Hypothalamus (tissue), 51 donors: ENCODE measurements at places on chromosomes 5 and 9.

- no peak for DNase-seq
Observed at GRCh38 chr5:112682621-112683061, 55.0 kb upstream of the APC start.

GRCh38 chr5:139390639-139391569 is 1.2 kb upstream of the MZB1 start:
- no peak for DNase-seq

DNA sequence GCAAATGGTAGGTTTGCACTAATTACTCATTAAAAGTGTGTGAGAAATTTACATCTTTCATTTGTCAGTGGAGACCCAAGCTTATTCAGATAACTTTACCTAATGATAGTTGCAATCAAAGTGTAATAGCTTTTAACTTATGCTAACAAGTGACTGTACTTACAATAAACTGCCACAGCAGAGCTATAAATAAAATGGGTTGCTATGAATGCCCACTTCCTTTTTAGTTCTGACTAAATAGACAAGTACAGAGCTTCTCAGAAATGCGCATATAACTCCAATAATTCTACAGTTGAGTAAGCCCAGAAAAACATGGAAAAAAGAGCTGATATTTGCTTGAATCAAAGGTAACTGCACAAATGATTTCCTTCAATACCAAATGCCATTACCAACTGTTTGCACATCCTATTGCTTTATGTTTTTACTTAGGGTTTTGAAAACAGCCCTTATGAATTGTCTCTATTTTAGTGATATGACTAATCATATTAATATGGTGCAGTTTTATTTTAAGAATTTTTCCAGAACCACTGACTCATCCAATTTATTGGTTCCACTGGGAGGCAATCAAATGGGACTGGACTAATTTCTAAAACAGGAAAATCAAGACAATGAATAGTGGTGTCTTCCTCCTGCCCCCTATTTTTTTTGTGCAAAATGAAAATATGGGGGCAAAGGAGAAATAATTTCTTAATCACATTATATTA is 84.1 kb downstream of the PPP2R2B start:
- no peak for DNase-seq

- no peak for DNase-seq
Observed at GRCh38 chr9:93217706-93218105, 33.8 kb downstream of the WNK2 start.

DNA sequence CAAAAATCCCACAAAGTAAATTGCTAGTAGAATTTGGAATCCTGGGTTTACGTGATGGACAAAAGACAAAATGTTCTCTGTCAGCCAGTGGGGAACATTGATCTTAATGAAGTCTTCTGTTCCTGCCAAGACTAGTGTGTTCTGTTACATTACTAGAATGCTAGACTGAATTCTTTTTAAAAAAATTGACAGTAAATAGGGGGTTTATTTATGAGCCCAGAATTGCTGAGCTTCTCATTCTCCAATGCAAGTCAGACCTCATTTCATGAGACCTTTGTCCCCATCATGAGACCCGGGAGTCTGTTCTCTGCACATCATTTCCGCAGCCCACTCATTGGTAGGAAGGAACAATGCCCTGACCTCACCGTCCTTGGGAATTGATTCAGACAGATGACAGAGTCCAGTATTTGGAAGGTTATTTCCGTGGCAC is 173.8 kb upstream of the OTULINL start:
- DNase-seq = no peak

- DNase-seq = no peak
Observed at GRCh38 chr5:145324101-145324500, 511.0 kb downstream of the PRELID2 start.

DNA sequence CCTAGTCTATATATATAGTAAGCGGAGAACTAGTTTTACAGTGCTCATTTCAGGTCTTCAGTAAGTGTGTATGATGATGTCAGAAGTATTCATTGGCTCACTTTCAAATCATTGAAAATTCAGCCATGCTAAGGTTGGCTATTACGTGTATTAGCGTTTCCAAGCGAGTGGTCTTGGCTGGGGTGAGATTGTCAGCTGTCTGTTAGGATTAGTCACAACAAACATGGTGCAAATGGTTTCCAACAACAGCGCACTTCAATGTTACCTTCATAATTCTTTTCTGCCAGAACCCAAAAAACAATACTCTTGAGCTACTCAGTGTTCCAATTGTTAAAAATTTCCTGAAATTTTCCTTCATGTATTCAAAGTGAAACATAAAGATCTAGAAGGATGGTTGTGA is 283.0 kb downstream of the AOPEP start:
- no peak for DNase-seq

GRCh38 chr5:29042152-29042551 is 2003.8 kb upstream of the CDH9 start:
- DNase-seq = no peak

GRCh38 chr5:163434401-163434866 is 3.0 kb upstream of the CCNG1 start:
- no peak for DNase-seq

GRCh38 chr5:175340180-175340579 is 103.8 kb downstream of the DRD1 start:
- DNase-seq = no peak

DNA sequence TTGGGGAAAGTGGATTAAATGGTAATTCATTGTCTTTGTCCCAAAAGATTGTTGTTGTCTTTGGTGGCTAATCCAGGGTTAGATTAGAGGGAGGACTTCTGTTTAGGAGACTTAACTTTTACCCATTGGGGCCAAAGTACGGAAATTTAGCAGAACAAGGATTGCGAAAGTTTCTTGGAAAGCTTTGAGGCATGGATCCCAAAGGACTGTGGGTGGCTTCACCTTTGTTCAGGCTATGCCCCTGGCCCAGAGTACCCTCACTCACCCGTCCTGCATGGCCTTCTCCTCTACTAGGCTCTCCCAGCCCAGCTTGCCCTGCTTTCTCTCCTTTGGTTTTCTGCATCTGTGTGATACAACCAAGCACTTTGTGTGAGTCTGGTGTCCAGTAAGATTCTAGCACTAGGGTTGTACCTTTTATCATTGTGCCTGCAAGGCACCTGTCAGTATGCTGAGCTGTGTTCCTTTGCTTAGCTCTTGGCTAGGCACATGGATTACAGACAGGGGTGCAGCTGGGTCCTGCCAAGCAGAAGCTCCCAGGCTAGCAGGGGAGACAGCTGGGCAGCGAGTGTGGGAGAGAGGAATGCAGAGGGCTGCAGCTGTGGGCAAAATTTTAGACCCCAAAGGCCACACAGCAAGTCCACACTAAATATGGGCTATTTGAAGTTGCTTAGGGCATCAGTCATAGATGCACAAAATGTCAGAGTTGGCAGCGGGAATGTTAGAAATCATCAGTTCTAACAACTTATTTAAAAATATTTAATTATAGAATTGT is 3.2 kb downstream of the PPARGC1B start:
- no peak for DNase-seq

- DNase-seq = no peak
Observed at GRCh38 chr9:85108746-85109145, 439.2 kb downstream of the NTRK2 start.

DNA sequence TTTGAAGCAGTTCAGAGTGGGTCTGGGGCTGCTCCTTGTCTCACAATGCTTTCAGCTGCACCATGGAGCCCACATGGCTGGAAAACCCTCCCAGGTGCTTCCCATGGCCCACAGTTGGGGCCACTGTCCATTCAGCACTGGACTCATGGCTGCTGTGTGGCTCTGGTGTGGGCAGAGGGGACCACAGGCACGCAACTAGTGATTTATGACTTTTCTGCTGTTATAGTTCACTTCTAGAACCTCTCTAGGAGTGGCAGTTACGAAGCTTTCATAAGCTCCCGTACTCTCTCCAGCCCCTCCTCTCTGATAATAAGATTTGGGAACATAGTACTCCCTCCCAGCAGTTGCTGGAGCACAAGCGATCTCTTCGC is 29.0 kb downstream of the GLRA1 start:
- DNase-seq = no peak

GRCh38 chr5:58246461-58246944 is 213.4 kb downstream of the PLK2 start:
- no peak for DNase-seq

GRCh38 chr9:78973907-78974306 is 597.9 kb upstream of the TLE4 start:
- no peak for DNase-seq

DNA sequence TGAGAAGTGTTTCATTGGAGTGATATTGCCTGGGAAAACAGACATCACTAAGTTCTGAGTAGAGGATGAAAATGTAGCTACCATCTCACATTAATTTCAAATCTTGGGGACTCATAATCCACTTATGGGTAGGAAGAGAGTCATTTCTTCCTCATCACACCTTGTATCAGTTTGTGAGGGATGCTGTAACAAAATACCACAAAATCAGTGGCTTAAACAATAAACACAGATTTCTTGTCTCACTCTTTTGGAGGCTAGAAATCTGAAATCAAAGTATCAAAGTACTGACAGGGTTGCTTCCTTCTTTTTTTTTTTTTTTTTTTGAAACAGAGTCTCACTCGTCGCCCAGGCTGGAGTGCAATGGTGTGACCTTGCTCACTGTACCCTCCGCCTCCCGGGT is 3.4 kb downstream of the CARD6 start:
- DNase-seq = no peak

DNA sequence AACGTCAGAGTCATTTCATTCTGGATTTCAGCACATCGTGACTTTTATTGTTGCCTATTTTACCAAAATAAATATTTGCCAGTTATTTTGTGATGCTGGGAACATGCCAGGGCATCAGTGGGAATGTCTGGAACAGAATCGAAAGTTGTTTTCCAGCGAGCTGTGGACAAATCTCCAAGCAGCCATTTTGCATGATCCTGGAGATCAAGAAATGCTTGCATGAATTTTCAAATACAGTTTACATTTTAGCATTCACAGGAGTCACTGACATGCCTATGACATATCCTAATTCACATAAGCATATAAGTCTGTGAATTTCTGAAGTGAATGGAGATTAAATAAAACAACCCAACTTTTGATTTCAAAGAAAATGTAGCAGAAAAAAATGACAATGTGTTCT is 119.4 kb downstream of the VCAN start:
- DNase-seq = no peak

- no peak for DNase-seq
Observed at GRCh38 chr9:35727676-35728040, 4.3 kb downstream of the TLN1 start.

- no peak for DNase-seq
Observed at GRCh38 chr9:93181672-93182435, 2.1 kb upstream of the WNK2 start.
